ENCODE measurements at places on chromosomes 2 and 18.

DNA sequence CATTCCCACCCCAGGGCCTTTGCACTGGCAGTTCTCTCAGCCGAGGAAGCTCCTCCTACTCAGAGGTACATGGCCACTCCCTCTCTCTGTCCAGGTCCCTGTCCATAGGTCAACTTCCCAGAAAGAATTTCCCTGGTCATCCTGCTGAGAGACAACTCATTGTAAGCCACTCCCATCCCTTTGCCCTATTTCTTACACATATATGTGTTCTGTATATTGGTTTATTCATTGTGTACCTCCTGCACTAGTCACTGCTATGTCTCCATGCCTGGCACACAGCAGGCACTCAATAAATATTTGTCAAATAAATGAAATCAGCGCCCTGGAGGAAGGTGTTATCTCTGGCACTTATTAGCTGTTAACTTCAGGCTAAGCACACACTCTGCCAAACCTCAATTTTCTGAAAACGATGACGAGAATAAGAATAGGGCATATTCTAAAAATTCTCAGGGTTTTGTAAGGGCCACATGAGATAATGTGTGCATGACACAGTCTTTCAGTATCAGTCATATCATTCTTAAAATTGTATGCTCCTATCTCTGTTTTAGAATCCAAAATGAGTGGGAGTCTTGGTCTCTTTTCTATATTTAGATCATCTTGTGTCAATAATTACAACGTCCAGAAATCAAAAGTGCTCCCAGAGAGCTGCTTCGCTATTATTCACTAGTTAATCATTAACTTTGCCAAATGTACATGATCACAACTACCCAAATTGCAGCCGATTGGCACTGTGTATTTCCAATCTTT, 198.0 kb downstream of the ALK start:
- no peak for DNase-seq

GRCh38 chr18:59593291-59593717, 103.9 kb downstream of the CCBE1 start:
- no peak for DNase-seq

GRCh38 chr2:105338020-105338385, 663 bp downstream of the C2orf49 start:
- DNase-seq: no peak

GRCh38 chr18:21331065-21331464, 89.0 kb downstream of the GREB1L start:
- DNase-seq: no peak

DNA sequence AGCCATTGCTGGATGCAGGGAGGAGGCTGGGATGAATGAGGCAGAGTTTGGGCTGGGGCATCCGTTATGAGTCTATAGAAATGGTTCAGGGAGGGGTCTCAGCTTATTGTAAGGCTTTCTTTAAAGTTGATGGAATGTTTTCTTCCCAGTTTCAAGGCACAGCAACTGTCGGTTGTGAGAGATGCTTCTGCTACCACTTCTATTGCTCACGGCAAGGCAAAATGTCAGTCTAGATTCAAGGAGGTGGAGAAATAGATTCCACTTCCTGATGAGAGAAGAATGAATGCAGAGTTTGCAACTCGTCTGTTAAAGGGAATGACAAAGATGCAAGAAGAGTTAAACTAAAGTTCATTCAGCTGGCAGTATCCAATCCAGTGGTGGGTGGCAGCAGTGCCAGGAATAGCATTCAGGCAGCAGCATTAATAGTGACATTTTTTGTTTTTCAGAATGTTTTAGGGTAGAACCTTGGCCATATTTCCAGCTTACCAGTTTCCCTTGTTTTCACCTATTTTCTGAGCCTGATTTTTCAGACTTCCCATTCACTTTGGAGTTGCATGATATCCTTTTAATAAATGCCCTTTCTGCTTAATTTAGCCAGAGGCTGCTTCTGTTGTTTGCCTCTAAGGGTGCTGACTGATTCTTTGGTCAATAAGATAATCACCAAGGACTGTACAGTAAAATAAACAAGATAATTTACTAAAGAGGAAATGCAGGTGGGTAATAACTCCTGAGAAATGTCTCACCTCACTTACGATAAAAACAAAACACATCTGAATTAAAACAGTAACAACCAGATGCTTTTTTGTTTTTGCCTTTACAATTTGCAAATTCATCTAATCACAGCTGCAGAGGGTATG, 138.4 kb downstream of the RPIA start:
- no peak for DNase-seq

- no peak for DNase-seq
These were observed 47.7 kb upstream of the WDR75 start for GRCh38 chr2:189393440-189394111.

DNA sequence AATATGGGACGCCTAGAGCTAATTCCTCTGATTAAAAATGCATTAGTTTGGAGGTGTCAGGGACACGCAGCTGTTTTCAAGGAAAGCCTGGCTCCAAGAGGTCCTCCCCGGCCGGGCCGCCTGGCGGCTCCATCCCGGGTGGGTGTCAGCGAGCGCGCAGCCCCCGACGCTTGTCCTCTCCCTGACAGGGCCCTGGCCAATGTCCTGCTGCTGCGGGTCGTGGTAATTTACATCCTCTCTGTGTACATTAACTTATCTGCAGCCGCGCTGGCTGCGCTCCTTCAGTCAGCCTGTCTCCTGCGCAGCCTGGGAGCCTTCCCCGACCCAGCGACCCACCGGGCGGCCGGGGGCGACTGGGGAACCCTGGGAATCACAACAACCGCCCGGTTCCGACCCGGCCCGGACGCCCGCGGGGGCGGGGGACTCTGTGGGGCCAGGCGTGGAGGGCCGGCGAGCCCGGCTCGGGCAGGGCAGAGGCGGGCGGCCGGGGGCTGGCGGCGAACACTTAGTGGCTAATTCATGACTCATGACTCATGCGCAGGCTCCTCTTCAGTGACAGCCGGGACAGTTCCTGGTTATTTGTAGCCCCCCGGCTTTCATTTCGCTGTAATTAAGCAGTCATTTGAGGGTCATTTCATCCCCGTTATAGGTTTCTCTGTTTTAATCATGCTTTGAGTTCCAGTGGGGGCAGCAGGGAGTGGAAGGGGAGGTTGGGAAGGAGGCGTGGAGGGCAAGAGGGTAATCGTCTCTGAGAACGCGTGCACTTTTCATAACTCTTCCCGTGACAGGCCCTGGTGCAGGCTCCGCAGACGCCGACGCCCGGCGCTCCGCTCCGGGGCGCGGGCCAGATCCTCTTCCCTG, 141.9 kb upstream of the CTAGE1 start:
- DNase-seq: no peak

GRCh38 chr2:239882331-239882732, 142.8 kb downstream of the NDUFA10 start:
- DNase-seq: peak; percentile 42

DNA sequence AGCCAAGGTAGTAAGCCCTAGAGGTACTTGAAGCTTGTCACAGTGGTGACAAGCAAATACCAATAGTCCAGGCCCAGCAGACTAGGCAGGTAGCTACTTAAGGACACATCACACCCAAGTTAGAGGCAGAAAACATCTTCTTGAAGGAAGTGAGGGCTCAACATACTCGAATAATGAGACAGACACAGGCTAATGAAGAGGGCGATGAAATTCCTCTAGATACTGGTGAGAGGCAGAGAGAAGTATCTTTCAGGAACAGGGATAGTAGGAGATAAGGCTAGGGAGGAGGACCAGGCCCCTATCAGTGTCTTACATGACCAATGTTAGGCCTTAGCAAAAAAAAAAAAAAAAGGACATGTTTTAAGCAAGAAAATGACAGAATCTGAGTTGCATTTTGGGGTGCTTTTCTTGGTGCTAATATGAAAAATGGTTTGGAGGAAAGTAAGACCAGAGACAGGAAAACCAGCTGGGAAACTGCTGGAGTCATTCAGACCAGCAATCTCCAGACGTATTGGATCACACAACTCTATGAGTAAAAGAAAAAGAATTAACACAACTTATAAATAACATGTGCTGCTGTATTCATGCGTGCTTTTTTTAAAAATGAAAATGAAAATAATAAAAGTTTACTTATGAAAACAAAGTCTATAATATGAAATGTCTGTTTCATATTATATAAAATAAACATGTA, 37.7 kb downstream of the COBLL1 start:
- DNase-seq: no peak

DNA sequence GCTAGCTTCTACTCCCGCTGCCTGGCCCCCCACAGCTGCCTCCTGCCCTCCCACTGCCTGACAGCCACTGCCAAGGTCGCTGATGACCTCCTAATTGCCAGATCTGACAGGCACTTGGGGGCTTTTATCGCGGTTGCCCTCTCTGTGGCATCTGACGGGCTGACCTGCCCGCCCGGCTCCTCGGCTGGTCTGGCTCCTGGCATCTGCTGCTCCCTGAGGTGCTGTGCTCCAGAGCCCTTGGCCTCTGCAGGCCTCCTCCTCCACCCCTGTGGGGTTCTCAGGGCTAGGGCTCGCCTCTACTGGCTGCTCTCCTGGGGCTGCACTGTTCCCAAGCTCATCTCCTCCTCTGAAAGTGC, 43.1 kb downstream of the INHBB start:
- DNase-seq: no peak

- DNase-seq: no peak
These were observed 59.6 kb downstream of the ASB1 start for GRCh38 chr2:238486123-238486848.

GRCh38 chr2:230723363-230723762, 10.7 kb downstream of the CAB39 start:
- no peak for DNase-seq

- DNase-seq: no peak
These were observed 57.7 kb downstream of the NBEAL1 start for GRCh38 chr2:203072371-203072770.

- DNase-seq: no peak
These were observed 29.9 kb upstream of the TANK start for GRCh38 chr2:161130354-161130753.

DNA sequence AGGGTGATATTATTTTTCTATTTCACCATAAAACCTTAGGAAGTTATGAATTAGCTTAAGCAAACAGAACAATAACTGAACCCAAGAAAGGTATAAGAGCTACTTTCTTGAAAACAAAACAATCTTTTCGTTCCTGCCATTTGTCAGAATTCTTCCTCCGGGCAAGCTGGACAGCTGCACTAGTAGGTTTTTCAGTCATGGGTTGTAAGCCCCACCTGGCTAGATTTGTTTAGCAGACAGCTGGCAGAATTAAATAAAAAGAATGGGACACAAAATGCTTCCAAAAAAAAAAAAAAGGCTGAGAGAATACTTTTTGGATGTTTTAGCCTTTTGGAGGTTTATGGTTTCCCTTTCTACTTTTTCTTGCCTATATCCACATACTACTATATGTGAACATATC, 694.1 kb downstream of the ARHGAP15 start:
- no peak for DNase-seq

- no peak for DNase-seq
These were observed 19.5 kb downstream of the NXPH2 start for GRCh38 chr2:138760676-138761075.

GRCh38 chr18:58216071-58216481, 172.1 kb downstream of the NEDD4L start:
- DNase-seq: no peak

DNA sequence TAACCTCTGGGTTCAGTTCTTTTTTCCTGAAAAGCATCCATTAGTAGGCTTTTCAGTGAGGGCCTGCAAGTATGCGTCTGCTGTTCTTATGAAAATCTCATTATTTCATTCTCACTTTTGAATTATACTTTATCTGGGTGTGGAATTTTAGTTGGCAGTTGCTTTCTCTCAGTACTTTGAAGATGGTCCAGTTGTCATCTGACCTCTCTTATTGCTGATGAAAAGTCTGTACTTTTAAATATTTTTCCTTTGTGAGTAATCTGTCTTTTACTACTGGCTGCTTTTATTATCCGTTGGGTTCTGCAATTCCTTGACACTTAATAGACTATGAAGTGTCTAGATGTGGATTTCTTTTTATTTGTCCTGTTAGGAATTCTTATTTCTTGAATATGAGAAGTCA, 307.8 kb downstream of the CYP26B1 start:
- DNase-seq: no peak

- no peak for DNase-seq
These were observed 90.9 kb downstream of the GPD2 start for GRCh38 chr2:156526950-156527636.

GRCh38 chr2:210363876-210364275, 48.9 kb upstream of the MYL1 start:
- DNase-seq: peak; percentile 42

DNA sequence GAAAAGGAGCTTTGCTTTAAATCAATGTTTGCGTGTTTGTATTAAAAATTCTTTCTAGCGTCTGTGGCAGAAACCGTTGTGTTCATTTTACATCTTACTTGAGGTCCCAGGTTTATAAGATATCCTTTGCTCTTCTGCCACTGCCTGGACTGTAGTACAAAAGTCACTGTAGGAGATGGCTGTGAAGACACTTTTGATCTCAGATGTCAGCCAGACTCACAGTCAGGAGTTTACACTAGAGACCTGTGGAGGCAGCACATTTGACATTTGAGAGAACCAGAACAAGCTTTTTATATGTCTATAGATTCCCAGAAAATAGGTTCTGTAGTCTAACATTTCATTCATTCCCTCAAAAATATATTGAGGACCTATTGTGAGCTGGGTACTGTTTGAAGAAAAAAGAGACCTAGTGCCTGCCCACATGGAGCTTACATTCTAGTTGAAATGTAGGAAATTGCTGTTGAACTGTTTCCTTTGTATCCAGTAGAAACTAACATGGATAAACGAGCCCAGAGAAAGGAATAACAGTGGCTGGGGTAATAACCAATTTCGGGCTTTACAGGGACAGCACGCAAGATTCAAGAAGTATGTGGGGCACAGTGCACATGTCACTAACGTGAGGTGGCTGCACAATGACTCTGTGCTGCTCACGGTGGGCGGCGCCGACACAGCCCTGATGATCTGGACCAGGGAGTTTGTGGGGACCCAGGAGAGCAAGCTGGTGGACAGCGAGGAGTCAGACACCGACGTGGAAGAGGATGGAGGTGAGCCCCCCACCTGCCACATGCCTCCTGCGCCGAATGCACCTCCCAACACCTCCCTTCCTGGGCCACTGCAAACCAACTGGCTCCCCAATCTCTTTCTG, 122.3 kb downstream of the RTN4 start:
- no peak for DNase-seq

DNA sequence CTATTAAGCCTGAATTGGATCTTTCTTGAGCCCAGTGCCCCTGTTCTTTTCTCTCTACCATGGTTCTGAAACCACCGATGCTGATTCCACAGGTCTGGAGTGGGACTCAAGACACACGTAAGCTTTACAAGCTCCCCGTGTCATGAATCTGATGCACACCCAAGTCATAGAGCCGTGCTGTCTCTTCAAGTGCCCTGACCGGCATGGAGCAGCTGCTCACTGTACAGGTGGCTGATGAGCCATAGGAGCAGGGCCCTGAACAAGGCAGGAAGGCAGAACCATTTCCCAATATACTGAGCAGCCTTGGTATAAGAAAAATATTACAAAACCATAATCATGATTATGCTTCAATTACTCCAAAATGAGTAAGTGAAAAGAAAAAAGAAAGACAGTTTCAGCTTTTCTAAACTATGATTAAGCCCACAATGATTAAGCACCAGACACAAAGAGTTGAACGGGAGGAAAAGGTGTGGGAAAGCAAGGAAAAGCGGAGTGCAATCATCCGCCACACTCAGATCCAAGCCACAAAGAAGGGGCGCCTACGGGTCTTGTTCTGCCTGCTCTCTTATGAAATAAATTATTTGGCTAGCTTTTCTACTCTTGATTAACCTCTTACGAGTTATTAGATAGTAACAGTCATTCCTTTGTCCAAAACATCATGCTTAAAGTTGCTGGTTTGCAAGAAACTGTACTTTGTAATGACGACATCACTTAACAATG, 41.7 kb downstream of the NOL10 start:
- DNase-seq: no peak
